Dermis blood vessel endothelial cell (primary cell): ENCODE measurements at places on chromosomes 7 and 10.
A peak's percentile ranks its signal among the peaks of the same experiment; 100 is the strongest.

GRCh38 chr10:60537697-60538096, 148.0 kb upstream of the ANK3 start:
- no peak for DNase-seq

GRCh38 chr7:6446838-6447580, 745 bp downstream of the DAGLB start:
- DNase-seq = peak; percentile 93

DNA sequence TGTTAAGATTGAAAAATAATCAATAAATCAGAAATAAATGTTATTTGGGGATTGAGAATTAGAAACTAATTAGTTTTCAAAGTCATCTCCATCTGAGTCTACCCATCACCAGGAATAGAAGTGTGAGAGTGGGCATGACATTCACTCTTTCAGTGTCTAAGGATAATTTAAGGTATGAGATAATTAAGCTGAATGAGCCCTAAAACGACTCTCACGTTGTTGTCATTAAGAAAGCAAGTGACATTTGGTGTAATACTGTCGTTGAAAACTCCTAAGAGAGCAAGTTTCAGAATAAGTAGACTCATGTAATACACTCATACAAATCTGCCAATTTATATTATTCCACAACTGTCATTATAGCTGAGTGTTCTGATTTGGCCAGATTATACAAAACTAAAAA, 7.1 kb downstream of the AGMO start:
- DNase-seq = peak; percentile 26

DNA sequence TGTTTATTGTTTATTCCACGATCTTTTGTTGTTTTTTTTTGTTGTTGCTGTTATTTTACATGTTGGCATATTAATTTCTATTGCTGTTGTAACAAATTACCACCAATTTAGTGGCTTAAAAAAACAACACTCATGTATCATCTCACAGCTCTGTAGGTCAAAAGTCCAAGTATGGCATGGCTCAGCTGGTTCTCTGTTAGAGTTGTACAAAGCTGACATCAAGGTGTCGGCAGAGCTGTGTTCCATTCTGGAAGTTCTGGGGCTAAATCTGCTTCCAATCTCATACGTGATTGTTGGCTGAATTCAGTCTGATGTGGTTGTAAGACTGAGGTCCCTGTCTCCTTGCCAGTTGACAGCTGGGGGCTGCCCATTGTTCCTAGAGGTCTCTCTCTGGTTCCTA, 60.2 kb upstream of the FAM133B start:
- DNase-seq = no peak

- peak; percentile 37 for DNase-seq
Measured at GRCh38 chr10:97849687-97850402, at the start of gene GOLGA7B. Gene GOLGA7B (plus strand): TSS chr10:97849843. CDS start chr10:97850304, 461 bp downstream.

DNA sequence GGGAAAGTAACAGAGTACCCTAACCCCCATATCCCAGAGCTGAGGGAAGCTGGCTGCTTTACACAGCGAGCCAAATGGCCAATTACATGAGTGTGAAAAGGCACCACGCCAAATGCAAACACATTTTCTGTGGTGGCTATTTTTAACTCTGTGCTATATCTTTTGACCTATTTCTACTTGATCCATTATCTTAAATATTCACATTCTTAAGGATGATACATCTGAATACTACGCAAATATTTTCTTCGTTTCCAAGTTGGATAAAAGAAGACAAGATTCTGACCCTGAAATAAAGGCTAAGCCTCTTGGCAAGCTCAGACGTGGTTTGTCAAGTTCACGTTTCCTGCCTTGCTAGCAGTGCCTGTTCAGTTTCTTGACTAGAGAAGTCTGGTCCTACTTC, 146.7 kb upstream of the TMEM196 start:
- no peak for DNase-seq

DNA sequence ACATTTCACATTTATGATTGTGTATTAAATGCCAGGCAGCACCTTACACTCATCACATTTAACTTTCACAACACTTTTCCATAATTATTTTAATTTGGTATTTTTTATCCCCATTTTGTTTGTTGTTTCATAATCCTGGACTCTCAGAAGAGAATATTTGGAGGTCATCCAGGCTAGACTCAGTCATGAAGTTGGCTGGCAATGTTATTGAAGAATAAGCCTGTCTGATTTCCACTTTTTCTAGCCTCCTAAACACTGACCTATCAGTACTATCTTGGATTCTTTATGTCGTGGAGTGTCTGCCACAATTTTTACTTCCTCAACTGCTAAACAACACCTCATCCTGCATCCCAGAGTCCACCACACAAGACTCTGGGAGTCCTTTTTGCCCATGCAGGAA, 372.3 kb upstream of the NRP1 start:
- DNase-seq = no peak

GRCh38 chr7:110774071-110774470, 316.9 kb upstream of the LRRN3 start:
- no peak for DNase-seq

DNA sequence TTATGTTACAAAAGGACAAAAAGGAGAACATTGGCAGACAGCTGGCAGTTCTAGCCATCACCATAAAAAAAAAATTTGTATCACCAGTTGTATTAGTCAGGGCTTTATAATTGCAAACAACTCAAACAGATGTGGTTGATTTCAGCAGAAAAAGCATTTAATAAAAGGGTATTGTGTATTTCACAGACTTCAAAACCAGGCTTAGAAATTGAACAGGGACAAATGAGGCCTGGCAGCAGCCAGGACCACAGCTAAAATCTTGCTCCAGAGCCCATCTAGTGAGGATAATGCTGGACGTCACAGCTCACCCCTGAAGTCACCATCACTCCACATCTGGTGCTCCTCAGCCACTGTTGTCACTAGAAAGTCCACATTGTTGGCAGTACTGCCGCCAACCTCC, 52.9 kb upstream of the CALD1 start:
- no peak for DNase-seq

DNA sequence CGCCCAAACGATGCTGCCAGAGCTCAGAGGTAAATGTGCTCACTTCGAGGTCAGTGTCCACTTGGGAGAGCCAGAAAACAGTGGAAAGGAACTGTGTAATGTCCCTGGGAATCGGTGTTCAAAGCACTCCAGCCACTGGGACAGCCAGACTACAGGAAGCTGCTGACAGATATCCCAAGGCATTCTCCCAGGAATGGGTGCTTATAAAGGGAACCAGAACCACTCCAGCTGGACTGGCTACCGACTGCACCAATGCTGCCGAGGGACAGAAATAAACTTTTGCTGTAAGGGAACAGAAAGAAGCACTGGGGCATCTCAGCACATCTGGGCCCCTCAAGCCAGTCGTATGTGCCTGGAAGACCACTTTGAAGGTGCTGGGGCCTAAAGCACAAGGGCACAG, 76.7 kb downstream of the ATXN7L1 start:
- no peak for DNase-seq

DNA sequence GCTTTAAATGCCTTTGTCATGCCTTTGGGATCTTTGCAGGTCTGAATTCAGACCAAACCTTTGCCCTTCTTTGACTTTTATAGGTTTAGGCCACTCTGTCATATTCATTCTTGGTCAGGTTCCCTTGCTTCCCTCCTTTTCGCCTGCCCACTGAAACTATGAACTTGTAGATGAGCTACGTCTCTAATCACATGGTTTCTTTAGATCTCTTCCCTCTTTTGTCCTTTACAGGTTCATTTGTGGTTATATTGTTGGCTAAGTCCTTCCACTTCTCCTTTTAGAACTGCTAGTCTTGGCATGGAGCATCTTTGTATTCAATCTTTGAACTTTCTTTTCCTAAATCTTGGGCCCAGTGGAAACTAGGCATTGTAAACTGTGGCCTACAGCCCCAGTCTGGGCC, 104.0 kb upstream of the ZEB1 start:
- no peak for DNase-seq

- DNase-seq = peak; percentile 47
Measured at GRCh38 chr7:32518534-32519140, 23.3 kb downstream of the AVL9 start.

GRCh38 chr10:119496273-119496672, 46.2 kb downstream of the RGS10 start:
- no peak for DNase-seq

DNA sequence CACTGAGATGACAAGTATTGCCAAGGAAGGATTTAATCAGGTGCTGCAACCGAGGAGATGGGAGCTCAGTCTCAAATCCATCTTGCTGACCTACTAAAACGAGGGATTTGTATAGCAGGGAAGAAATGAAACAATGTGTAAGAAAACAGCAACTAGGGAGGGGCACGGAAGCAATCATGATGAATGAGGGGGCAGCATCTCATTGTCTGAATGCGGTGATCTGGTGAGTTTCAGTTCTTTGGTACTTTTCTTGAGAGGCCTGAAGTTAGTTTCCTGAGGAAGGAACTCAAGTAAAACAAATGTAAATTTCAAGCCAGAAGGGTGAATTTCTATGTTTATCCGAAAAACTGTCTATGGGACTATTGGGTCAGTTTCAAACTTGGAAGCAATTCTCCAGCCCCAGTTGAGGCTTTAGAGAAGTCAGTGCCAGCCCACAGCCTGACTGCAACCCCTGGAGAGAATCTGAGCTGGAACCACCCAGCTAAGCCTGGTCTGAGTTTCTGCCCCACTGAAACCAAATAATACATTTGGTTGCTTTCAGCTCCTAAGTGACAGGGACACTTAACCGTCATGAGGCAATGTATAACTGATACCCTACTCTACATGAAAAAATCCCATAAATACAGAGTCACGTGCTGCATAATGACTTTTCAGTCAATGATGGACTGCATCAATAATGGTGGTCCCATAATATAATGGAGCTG, 45.8 kb upstream of the TNS3 start:
- DNase-seq = peak; percentile 14

GRCh38 chr7:135200821-135201331, 10.4 kb downstream of the WDR91 start:
- no peak for DNase-seq

DNA sequence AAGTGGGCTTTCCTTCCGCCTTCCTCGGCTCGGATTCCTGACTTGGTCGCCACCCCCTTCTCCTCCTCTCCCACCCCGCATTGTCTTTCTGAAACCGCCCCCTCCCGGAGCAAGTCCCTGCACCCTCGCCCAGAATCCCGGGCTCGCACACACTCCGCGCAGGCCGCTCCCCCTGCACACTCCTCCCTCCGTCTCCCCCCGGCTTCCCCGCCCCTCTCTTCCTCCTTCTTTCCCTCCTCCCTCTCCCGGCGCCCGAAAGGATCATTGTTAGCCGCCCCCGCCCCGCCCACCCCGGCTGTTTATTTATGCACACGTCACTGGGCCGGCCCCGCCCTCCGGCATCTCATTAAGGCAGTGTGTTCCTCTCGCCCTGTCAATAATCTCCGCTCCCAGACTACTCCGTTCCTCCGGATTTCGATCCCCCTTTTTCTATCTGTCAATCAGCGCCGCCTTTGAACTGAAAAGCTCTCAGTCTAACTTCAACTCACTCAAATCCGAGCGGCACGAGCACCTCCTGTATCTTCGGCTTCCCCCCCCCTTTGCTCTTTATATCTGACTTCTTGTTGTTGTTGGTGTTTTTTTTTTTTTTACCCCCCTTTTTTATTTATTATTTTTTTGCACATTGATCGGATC, at the start of gene TCF7L2:
Gene TCF7L2 (plus strand): TSS at position 373 of the 633 bp plus-strand sequence. CDS start 510 bp downstream, outside the sequence.
- peak; percentile 98 for DNase-seq

DNA sequence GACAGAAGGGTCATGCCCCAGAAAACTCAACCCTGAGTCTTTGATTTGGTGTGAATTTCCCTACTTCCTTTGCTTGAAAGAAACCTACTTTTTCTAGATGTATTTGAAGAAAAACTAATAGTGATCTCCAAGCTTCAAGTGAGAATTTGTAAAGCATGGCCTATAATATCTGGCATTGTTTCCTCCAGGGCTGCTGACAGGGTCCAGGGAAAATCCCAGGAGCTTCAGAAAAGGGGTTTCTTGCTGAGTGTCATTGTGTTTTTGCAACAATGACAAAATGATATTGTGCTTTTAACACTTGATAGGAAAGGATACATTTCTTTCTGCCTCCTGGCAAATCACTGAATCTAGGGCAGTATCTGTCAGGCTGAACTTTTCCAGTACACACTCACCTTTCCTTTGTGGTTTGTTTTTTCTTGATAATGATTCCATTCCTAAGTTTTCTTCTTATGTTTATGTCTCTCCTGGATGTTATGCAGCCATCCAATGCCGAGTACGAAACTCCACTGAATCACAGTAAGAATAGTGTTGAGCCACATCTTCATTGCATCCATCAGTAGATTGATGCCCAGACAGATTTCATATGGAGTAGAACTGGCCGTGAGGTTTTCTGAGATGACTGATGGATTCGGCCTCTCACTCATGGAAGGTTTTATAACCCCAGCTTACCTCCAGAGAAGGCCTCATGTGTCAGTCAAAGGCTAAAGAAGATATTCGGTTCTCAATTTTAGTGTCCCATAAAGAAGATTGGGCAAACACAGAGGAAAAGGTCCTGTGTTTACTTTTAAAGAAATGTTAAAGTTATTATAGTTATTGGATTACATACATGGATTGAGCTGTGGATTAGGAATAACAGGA, 76.9 kb upstream of the STEAP1B start:
- peak; percentile 31 for DNase-seq

DNA sequence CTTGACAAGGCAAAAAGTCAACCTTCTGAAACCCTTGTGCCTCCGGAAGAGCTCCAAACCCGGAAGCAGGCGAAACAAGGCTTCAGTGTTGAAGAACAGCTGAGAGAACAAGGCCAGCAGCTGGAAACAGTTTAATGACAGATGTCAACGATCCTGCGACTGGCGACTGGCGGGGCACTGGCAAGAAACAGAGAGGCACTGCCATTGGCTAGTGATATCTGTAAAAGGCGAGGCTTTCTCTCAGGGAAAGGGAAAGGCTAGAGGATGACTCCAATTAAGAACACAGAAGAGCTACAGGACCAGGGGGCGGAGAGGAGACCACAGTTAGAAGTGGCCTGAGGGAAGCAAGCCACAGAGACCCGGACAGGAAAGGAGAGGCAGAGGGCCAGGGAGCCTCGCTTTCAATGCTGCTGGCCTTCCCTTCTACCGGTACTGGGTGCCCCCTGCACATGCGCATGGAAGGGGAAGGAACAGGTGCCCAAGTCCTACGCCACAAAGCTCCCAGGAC, 19.4 kb downstream of the ITGB1 start:
- DNase-seq = peak; percentile 59

GRCh38 chr10:32376771-32377170, 29.8 kb upstream of the EPC1 start:
- peak; percentile 17 for DNase-seq

GRCh38 chr10:91556691-91557566, 75.9 kb downstream of the PPP1R3C start:
- no peak for DNase-seq

DNA sequence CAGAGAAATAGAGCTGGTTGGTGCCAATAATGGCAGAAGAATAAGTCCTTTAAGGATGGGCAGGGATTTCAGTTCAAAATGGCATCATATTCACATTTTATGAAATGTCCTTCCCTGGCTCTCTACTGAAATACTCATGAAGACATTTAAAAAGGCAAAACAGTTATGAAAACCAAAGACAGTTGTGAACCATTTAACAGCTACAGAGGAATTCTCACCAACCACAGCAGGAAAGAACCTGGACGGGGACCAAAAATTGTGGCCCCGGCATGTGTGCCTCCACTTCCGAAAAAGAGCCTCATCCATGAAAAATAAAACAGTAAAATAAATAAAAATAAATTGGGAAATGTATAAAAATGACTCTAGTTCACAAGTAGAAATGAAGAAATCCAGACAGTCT, 539.5 kb downstream of the SUGCT start:
- DNase-seq = no peak
